Hypothalamus (tissue), 51 donors: ENCODE measurements at places on chromosomes 4 and X.

- DNase-seq: no peak
Observed at GRCh38 chrX:102599951-102600579, 750 bp downstream of the ARMCX5 start.

GRCh38 chr4:48651914-48652313, 128.2 kb downstream of the FRYL start:
- DNase-seq: no peak

GRCh38 chrX:19086102-19086772, 36.0 kb downstream of the ADGRG2 start:
- DNase-seq: no peak

- DNase-seq: no peak
Observed at GRCh38 chr4:183399126-183399522, 45.3 kb upstream of the CDKN2AIP start.

DNA sequence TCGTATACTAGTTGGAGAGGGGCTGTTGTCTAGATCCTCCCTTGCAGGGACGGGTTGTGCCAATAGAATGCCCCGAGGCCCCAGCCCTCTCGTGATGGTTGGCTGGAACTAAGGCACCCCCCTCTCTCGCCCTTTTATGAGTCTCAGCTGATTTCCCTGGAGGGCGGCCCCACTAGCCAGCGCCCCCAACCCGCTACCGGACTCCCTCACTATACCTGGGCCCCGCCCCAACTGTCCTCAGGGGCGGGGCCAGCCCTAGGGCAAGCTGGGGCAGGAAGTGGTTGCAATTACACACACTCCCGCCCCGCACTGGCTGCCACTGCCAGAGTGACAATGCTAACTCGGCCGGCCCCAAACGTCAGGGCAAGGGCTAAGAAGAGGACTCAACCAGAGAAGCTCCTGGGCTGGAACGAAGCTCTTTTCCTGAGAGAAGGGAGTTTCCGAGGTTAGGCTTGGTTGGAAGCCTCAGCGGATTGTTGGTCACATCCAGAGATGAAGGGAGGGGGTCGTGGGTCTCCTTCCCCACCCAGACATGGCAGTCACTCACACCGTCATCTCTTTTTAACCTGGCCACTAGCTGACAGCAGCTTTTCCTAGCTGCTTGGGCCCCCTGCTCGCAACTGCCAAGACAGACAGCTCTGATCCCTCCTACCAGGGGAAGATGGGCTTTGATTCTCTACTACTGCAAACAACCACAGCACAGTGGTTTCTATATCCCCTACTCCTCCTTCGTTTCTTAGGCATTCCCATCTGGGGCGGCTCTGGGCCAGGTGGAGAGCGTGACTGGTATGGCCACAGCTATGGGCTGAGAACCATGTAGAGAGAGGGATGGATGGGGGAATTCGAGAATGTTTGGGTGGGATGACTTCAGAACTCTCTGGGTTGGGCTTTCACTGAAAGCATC, 21.0 kb upstream of the BCORL1 start:
- DNase-seq: no peak

- no peak for DNase-seq
Observed at GRCh38 chr4:144787365-144788258, 141.7 kb downstream of the HHIP start.

- DNase-seq: no peak
Observed at GRCh38 chrX:68832101-68832416, 3.2 kb downstream of the EFNB1 start.

- DNase-seq: no peak
Observed at GRCh38 chr4:138565576-138565975, 323.4 kb upstream of the SLC7A11 start.

GRCh38 chr4:147110473-147111367, 165.1 kb upstream of the TTC29 start:
- DNase-seq: no peak

GRCh38 chr4:70902577-70903290, 565 bp downstream of the MOB1B start:
- peak; percentile 67 for DNase-seq
